Activated CD4-positive, alpha-beta memory T cell treated with anti-CD3 and anti-CD28 coated beads for 36 hours (primary cell): ENCODE measurements at places on chromosomes 4 and X. TPM values are rescaled to one million over a fixed set of nuclear protein-coding genes. Genes with fewer than 3 reads are reported as not detected.

Gene HMGN5
- total RNA-seq, result 5.4 TPM

Gene TMEM33
- total RNA-seq, result 40.7 TPM

Gene LETM1
- total RNA-seq, result 41.1 TPM

Gene IQCM
- not detected for total RNA-seq
